Glomerular endothelial cell (primary cell): ENCODE measurements at places on chromosomes 2 and 18.

- DNase-seq, result no peak
These were observed 79.8 kb downstream of the MAP4K4 start for GRCh38 chr2:101777337-101777736.

GRCh38 chr18:42176599-42176998 lies 221.6 kb downstream of the PIK3C3 start:
- no peak for DNase-seq

- DNase-seq, result no peak
These were observed 225.2 kb upstream of the SPOPL start for GRCh38 chr2:138276339-138276738.

DNA sequence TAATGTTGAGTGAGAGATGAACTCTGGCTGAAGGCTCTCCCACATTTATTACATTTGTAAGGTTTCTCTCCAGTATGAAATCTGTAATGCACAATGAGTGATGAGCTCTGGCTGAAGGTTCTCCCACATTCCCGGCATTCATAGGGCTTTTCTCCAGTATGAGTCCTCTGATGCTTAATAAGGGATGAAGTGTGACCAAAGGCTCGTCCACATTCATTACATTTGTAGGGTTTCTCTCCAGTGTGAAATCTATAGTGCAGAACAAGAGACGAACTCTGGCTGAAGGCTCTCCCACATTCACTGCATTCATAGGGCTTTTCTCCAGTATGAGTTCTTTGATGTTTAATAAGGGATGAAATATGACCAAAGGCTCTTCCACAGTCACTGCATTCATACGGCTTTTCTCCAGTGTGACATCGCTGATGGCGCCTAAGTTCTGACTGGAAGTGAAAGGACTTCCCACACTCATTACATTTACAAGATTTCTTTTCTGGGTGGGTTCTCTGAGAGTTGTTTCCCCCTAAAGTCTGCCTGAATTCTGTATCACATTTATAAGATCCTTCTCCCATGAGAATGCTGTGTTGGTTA lies 10.2 kb downstream of the ZNF514 start:
- DNase-seq, result no peak
